ENCODE measurements at places on chromosomes 16 and 17.

DNA sequence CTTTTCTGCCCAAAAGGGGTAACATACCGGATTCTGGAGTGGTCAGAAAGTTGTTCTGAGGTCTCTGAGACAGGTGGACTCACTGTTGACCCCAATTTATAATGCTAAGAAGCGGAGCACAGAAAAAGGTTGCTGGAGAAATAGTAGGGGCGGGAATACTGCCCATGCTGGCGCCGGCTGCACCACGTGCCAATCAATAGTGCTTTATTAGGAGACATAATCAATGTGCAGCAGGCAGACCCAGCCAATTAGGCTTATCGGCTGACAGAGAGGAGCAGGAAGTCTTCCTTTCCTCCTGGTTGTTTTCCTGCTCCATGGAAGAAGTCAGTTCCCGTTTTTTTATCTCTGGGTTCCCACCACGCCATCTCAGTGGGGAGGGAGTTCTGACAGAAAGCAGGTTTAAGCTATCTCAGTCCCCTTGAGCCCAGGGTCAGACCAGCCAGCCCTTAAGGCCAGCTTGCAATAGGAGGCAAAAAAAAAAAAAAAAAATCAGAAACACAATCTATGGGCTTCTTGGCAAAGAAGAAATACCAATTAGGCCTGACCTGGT lies 68.2 kb upstream of the IRX6 start:
- no peak for DNase-seq

DNA sequence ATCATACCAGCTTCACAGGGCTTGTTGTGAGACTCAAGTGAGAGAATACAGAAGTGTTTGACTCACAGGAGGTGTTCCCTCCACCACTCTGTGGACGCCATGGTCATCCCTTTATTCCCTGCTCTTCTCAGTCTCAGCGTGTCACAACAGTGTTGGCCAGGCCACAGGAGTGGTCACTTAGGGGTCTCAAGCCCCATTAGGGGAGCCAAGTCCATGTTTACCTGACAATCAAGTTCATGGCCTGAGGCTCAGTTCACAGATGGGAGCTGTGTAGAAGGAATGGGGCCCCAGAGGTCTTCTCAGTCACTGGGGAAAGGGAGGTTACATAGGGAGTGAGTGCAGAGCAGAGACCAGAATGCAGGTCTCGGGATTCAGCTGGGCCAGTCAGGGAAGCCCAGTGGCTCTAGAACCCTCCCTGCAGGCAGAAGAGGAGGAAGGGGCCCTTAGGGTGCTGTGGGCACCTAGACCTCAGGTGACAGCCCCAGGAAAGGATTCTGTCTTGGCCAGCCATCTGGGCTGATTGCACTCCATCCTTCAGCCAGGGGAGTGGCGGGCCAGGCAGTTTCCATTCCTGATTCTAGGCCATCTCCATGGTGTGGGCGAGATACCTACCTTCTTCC lies 9.5 kb upstream of the CENPT start:
- DNase-seq, result no peak

GRCh38 chr17:70906808-70907207 lies 737.5 kb downstream of the KCNJ2 start:
- DNase-seq, result no peak

DNA sequence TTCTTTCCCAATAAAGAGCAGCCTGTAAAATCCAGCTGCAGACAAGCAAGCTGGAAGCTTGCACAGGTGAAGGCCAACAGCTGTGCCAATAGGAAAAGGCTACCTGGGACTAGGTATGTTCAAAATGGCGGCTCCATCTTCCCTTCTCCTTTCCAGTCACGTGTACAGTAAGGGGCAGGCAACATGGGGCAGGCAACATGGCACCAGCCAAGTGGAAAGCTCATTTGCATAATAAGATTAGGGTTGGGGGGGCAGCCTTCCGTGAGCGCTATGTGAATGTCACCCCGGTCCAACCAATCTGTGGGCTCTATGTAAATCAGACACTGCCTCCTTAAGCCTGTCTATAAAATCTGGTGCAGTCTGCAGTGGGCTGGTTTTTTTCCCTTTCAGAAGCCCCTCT lies 31.3 kb downstream of the TVP23A start:
- DNase-seq, result no peak

DNA sequence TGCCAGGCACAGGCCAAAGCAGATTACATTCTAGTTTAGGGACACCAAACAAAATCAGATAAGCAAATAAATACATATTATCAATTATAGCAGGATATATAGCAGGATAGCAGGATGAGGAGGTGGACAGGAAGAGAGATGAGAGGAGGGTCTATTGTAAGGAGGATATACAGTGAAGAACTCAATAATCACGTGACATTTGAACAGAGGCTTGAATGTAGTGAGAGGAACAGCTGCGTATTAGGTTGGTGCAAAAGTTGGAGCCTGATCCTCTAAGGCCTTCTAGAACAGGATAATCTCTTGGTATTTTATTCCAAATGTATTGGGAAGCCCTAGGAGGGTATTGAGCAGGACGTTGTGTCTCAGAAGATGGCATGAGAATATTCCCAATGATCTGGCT lies 136.7 kb downstream of the CYLD start:
- DNase-seq, result no peak

DNA sequence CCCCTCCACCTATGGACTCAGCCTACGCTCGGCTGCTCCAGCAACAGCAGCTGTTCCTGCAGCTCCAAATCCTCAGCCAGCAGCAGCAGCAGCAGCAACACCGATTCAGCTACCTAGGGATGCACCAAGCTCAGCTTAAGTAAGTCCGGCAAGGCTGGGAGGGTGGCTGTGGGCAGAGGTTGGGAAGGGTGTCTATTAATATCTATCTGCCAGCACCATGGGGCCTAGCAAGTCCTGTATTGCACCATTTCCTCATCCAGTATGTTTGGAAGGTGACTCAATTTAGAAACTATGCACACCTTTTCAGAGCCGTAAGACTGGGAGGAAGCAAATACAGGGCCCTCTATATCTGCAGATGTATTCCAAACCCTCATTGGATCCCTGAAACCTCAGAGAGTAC lies 45.0 kb upstream of the ARHGAP44 start:
- no peak for DNase-seq

DNA sequence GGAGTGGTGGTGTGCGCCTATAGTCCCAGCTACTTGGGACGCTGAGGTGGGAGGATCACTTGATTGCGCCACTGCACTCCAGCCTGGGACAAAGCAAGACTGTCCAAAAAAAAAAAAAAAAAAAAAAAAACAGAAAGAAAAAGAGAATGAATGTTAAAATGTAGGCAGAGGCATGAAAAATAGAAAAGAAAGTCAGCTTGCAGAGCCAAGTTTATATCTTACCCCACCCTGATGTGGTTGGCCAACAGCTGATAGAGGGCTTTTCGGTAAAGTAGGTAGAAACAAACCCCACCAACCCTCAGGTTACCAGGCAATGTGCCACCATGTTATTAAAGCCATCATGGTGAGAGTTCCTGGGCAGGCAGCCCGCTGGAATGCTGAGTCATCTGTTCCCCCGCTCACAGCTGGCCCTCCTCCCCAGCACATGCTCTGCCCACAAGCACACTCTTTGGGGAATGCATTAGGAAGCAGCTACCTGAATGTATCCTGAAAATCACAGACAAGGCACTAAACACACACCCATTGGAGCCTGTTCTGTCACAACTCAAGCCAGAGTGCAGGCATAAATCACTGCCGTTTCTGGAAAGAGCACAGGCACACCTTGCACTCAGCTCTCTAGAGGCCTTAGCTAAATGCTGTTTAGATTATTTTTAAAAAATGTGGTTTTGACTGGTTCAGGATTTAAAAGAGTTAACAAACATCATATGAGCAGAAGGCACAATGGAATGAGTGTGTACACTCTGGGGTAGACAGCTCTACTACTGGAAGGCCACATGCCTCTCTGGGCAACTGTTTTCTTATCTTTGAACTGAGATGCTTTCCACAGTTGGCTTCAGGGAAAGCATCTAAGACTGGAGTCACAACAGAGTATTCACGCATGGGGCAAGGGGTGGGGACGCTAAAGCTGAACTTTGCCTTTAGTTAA lies 128.5 kb downstream of the PARN start:
- no peak for DNase-seq

DNA sequence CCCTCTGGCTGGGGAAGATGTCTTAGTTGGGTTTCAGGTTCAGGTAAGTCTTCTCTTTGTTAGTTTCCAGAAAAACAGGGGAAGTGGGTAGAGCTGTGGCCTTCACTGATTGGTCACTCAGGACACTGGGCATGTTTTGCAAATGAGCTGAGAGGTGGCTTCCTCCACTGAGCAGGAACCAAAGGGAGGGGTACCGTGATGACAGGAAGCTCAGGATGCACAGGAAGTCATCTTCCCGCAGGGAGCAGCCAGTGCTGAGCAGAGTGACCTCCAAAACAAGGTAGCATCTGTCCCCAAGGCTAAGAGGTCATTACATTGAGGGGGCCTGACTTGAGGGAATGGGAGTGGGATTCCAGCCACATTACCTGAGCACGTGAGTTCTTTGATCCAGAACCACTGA lies 5.6 kb downstream of the NT5C start:
- DNase-seq, result no peak

DNA sequence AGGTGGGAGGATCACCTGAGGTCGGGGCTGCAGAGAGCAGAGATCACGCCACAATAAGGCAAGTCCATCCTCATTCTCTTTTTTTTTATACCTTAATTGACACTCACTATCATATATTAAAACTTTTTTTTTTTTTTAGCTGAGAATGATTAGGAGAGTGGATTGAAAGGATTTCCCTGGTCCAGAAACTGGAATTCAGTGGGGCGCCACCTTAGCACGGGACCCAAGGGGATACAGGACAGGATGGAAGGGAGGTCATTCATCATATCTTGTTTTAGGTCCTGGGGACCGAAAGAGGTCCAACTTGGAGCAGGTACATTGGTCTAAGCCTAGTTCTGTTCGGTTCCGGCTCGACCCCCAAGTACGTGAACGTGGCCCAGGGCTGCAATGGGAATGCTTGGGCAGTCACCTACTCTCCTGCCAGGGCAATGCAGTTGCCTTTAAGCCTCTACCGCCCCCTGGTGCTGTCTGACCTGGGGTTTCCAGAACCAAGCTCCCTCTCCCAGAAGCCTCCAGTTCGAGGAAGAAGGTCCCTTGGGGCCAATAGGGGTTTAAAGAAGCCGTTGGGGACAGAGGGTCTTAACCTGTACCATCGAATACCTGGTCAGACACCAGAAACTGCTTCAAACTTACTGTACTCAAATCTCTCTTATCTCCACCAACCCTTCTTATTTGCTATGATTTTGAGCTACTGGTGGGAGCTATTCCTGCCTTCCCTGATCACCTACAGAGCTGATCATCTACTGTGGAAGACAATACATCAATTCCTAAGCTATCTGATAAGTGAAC lies 19.9 kb upstream of the GPATCH8 start:
- DNase-seq, result peak; percentile 11

DNA sequence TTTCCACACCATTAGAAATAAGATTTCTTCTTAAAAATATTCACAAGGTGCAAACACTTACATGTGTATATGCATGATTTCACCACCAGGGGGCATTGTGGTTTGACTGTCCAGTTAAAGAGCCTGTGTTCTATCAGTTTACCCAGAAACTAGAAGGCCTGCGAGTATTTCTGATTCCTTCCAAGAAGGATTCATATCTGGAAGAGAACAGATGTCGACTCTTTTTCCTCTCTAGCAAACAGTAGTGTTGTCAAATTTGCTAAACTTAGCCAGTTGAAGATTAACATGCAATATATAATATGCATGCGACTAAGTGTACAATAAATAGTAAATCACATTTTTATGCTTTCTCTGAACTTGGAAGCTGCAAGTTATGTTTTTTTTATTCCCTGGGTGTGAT lies 404.1 kb downstream of the WWOX start:
- DNase-seq, result no peak

DNA sequence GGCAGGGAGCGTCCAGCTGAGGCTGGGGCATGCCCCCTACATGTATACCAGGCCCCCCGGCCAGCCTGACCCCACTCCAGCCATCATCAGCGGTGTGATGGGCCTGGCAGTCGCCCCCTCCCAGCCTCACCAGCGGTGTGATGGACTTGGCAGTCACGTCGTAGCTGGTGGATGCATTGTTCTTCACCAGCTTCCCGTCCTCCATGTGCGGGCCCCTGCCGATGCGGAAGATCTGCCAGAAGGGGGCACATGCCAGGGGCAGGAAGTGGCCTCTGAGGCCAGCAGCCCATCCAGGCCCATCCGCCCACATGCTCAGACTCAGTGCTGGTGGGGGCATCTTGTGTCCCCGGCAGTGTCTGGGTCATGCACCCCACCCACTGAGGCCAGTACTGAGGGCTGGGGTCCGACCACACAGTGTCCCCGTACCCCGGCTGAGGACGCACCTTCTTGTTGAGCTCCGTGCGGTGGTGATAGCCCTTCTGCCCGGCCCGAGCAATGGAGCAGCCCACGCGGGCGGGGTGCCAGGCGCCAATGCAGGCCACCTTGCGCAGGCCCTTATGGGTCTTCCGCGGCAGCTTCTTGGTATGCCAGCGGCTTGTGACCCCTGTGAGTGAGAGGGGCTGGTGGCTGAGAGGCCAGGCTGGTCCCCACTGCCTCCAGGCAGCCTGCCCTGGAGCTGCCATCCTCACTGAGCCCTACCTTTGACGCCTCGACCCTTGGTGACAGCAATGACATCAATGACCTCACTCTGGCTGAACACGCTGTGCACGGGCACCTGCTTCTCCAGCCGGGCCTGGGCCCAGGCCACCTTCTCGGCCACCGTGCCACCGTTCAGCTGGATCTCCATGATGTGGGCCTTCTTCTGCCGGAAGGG lies 3.7 kb upstream of the MSRB1 start:
- no peak for DNase-seq

GRCh38 chr16:28549301-28549899 lies 4.3 kb upstream of the SGF29 start:
- no peak for DNase-seq

- no peak for DNase-seq
Measured at GRCh38 chr16:57127037-57127763, 34.8 kb downstream of the CPNE2 start.

DNA sequence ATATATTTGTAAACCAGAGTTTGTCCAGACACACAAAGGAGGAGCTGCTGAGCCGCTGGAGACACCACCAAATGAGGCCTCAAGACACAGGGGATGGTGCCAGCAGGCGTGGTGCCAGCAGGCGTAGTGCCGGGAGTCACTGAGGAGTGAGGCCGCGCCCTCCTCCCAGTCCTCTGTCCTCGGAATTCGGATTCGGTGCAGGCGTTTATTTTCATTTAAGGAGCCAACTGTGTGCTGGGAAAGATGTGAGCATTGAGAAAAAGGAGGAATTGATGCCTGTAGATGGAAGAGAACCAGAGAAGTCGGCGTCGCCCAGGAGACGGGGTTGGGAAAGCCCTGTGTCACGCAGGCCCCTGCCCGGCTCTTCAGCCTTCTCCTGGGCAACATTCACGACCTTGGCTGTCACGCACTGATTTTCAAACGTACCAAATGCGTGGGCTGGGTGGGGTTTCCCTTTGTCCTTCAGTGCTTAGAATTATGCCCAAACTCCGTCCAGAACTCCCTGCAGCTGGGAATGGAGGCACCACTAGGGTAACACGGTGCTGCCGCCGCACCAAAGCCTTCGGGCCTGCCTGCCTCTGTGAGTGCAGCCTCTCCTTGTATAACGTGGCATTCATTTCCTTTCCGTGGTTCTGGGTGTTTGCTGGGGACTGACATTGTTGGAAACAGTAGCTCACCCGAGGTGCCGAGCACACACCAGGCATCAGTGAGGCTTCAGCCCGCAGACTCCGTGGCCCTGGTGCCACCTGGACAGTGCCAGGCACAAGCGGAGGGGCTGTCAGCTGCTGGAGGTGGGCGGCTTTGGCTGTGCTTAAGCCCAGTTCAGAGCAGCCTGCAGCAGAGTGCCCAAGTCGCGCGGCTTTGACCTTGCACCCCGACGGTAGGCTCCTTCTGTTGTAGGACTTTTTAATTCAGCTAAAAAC lies 49.0 kb upstream of the CHMP6 start:
- no peak for DNase-seq

GRCh38 chr16:65213866-65214595 lies 92.2 kb upstream of the CDH11 start:
- no peak for DNase-seq

- DNase-seq, result no peak
Measured at GRCh38 chr16:78147911-78148401, 48.5 kb downstream of the WWOX start.

Data from stimulated activated CD8-positive, alpha-beta memory T cell treated with anti-CD3 and anti-CD28 coated beads, Interleukin-15, amount 100 ng/mL, for 4 hours (primary cell).